ENCODE measurements at places on chromosomes 6 and 20. TPM values are rescaled to one million over a fixed set of nuclear protein-coding genes. Genes with fewer than 3 reads are reported as not detected.

PI3 gene
- total RNA-seq: 0.40 TPM

PPP2R5D gene
- total RNA-seq: 37.3 TPM

ADTRP gene
- total RNA-seq: not detected

SCUBE3 gene
- 0.80 TPM for total RNA-seq

LTA gene
- total RNA-seq: not detected

CLPSL2 gene
- total RNA-seq: not detected

ZBTB12 gene
- 2.2 TPM for total RNA-seq

TOP1 gene
- total RNA-seq: 16.1 TPM

NKX2-4 gene
- 1.8 TPM for total RNA-seq

SEMG1 gene
- total RNA-seq: not detected

PGC gene
- total RNA-seq: not detected

PXDC1 gene
- total RNA-seq: 53.5 TPM

ZFP57 gene
- total RNA-seq: not detected

CTCFL gene
- total RNA-seq: 0.42 TPM

TRIM10 gene
- not detected for total RNA-seq

ZSWIM1 gene
- 13.7 TPM for total RNA-seq

NKAPL gene
- not detected for total RNA-seq
